Activated naive CD4-positive, alpha-beta T cell (primary cell): ENCODE measurements at places on chromosomes 13 and 19.
A peak's percentile ranks its signal among the peaks of the same experiment; 100 is the strongest.

DNA sequence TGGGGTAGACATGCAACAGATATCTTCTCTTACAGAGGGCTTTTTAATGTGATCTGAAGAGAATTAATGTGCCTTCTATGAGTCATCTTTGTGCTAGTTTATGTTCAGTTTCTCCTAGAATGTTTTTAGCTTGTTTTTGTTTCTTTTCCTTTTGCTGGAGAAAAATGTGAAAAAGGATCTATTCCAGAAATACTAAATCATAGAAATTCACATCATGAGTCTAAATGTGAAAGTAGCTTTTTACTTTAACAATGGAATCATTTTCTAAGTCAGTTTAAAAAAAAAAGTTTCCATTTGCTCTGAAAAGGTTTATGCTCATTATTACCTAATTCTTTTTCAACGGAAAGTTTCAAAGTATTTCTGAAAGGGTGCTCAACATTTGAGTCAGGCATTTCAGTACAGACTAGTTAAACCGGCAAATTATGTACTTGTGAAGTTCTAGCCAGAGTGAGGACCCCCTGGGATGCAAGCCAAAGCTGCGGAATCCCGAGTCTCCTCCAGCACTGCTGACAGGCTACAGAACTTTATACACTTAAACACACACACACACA, 72.9 kb downstream of the SPATA13 start:
- no peak for DNase-seq

GRCh38 chr13:112451512-112452379, 75.6 kb downstream of the SPACA7 start:
- no peak for DNase-seq

DNA sequence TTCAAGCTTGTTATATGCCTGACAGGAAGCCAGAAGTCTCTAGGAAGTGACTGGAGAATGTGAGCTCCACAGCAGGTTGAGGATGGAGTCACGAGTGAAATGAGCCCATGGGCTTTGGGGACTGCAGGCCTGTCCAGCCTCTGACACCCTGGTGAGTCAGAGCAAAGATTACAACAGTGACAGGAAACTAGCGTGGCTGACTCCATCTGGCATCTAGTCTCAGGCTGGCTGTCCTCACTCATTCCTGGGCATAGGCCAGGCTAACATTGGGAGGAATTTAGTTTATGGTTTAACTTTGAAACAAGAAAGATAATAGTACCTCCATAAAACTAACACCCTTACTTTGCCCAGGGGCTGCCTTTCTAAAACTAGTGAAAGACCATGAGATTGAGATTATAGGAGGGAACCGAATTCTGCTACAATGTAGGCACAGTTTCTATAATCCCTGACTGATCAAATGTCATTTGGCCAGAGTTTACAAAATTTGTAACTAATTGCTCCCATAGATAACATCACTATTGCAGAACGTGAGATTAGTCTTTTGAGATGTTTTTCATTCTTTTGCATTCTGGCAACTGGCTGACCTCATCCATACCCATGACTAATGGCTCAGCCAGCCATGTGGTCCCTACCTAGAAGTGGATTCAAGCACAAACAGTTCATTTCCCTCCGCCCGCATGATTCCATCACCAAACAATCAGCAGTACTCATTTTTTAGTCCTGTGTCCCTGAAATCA, 28.4 kb downstream of the PSG1 start:
- no peak for DNase-seq

DNA sequence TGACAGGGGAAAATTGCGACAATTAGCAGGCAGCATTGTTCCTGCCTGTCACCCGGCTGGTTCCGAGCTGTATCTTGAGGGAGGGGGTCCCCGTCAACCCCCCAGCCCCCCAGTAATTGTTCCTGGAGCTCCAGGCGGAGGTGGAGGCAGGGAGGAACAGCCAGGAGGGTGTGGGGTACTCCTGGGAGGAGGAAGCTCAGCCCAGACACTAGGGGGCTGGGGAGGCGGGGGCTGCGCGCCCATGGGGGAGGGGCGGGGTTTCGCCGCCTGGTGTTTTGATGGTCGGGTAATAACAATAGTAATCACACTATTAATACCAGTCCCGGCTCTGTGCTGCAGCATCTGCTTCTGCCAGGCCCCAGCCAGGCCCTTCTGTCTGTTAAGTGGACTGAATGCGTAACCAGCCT, 8.6 kb downstream of the NPAS1 start:
- DNase-seq, result no peak

GRCh38 chr13:67977066-67977465, 746.9 kb upstream of the PCDH9 start:
- no peak for DNase-seq

DNA sequence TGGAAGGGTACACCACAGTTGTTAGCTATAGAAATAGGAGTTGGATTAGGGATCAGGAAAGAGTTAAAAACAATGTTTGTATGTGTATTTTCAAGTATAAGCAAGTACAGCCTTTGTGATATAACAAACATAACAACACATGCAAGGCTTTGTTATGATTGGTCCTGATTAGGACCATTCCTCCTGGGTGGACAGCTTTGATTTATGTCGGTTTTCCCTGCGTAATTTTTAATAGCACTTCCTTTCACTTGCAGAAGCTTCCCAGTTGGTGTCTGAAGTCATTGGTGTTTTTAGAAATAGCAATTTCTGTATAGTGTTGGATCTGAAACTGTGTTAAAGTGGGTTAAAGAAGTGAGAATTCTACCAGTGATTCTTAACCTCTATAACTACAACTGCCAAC, 10.0 kb downstream of the FNDC3A start:
- DNase-seq, result no peak

DNA sequence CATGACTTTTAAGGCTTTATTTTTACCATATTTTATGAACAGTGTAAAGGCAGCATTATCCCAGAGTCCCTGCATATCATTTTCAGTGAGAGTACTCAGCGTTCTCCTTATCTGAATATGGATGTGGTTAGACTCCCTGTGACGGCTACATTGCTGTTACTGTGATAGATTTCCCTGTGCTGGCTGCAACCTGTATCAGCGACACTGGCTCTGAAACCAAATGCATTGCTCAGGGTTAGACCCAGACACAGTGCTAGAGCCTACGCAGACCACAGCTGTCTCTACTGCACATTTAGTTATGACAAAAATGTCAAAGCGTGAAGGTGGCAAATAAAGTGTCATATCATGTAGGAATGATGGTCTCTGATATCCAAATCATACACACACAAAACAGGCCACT, 138.0 kb downstream of the ENOX1 start:
- no peak for DNase-seq

- peak; percentile 52 for DNase-seq
Observed at GRCh38 chr19:3338541-3339181, 27.7 kb upstream of the NFIC start.

- no peak for DNase-seq
Observed at GRCh38 chr19:30263830-30264381, 108.3 kb upstream of the ZNF536 start.

- DNase-seq, result no peak
Observed at GRCh38 chr13:72246396-72246795, 379.4 kb upstream of the DACH1 start.

- DNase-seq, result no peak
Observed at GRCh38 chr13:72295153-72295552, 428.1 kb upstream of the DACH1 start.

GRCh38 chr13:60794751-60795150, 397.7 kb downstream of the TDRD3 start:
- DNase-seq, result no peak

- DNase-seq, result no peak
Observed at GRCh38 chr13:77460195-77460594, 75.3 kb upstream of the SCEL start.

DNA sequence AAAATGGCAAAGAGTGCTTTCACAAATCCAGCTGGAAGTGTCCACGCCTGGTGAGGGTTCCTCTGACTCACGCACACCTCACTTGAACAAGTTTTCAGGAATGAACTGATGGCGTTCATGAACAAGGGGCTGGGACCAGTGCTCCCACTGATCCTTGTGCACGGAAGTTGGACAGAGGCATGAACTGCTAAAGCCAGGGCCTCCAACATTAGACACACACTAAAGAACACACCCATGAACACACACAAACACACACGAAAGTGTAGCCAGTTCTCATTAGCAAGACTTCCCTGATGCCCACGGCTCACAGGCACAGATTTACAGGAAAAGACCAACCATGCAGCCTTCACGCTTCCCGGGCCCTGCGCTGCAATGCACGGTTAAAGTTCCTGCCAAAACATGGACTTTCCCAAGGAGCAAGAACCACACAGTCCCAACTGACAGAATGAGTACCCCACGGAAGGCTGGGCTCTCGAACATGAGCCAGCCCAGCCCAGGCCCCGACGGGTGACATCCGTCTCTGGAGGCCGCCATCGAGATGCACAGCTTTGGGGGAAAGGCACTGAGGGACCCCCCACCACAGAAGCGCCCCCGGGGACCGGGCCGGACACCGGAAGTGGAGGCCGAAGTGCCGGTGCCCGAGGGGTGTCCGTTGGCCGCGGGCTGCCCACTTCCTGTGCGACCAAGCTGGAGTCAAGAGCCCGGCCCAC, 808 bp downstream of the DNMT1 start:
- DNase-seq, result no peak

DNA sequence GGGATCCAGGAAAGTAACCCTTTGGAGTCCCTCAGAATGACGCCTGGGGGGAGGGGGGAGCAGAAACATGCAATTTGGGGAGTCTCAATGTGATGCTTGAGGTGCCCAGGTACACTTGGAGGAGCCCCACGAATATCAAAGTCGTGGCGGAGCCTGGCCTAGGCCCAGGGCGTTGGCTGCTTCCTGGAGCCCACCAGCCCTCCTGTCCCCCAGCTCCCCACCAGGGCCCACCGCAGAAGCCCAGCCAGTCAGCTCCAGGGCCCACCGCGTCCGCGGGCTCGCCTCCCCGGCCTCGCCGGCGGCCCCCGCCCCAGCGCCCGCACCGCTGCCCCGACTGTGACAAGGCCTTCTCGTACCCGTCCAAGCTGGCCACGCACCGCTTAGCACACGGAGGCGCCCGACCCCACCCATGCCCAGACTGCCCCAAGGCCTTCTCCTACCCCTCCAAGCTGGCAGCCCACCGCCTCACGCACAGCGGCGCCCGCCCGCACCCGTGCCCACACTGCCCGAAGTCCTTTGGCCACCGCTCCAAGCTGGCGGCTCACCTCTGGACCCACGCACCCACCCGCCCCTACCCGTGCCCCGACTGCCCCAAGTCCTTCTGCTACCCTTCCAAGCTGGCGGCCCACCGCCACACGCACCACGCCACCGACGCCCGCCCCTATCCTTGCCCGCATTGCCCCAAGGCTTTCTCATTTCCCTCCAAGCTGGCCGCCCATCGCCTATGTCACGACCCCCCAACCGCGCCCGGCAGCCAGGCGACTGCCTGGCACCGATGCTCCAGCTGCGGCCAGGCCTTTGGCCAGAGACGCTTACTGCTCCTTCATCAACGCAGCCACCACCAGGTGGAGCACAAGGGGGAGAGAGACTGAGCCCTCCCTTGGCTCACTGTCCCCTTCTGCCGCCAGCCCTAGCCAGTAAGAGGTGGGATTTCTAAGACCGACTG, 2.1 kb downstream of the ZNF575 start:
- DNase-seq, result peak; percentile 4

GRCh38 chr13:114124431-114124830, 8.0 kb downstream of the RASA3 start:
- DNase-seq, result no peak

- no peak for DNase-seq
Observed at GRCh38 chr13:53507741-53508140, 479.1 kb downstream of the OLFM4 start.

GRCh38 chr13:99442273-99442895, 58.9 kb upstream of the TM9SF2 start:
- DNase-seq, result no peak

- DNase-seq, result no peak
Observed at GRCh38 chr13:23718996-23719395, 148.8 kb downstream of the TNFRSF19 start.

DNA sequence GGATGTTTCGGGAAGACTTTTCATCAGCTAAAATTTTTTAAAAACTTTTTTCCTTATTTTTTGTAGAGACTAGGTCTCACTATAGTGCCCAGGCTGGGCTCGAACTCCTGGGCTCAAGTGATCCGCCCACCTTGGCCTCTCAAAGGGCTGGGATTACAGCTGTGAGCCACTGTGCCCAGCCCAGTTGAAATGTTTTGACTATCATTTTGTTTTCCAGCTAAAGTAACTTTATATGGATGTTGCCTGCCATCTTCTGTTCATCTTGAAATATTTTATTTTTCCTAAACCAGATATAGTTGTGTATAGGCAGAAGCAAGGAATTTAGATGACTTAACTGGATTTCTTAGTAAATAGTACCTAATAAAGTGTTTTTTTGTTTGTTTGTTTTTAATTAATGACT, 7.0 kb downstream of the CAB39L start:
- no peak for DNase-seq

DNA sequence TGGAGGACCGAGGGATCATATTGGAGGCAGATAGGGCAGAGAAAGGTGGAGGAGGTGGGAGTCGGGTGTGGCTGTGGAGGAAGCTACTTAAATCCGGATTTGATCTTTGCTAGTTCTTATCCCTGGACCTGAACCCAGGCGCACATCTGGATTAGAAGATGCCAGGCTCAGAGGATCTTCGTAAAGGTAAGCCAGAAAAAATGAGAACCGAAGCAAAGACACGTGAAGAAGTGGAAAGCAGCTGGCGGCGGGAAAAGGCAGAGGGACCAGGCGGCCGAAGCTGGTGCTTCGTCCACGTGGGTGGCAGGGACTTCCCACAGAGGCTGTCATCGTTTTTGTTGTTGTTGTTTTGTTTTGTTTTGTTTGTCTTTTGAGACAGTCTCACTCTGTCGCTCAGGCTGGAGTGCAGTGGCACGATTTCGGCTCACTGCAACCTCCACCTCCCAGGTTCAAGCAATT, at the start of gene DPRX:
TSS of gene DPRX (plus strand) at position 51 of the 459 bp plus-strand sequence. CDS start at position 159, 108 bp downstream.
- DNase-seq, result no peak

- DNase-seq, result no peak
Observed at GRCh38 chr13:90448466-90449037, 898.9 kb upstream of the MIR17HG start.

- no peak for DNase-seq
Observed at GRCh38 chr13:46659413-46660065, 106.6 kb downstream of the LRCH1 start.

DNA sequence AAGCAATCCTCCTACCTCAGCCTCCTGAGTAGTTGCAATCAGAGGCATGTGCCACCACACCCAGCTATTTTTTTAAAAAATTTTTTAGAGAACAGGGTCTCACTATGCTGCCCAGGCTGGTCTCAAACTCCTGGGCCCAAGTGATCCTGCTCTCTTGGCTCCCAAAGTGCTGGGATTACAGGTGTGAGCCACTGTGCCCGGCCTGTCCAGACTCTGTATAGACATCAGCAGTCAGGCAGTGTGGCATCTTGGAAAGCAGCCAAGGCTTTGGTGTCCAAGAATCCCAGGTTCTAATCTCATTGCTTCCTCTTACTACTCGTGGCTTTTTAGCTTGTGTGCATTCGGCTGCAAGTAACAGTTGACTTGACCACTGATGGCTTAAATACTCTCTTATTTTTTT, 43.4 kb downstream of the BICRA start:
- no peak for DNase-seq

GRCh38 chr13:49985129-49985528, 11.7 kb upstream of the TRIM13 start:
- no peak for DNase-seq
